ENCODE measurements at places on chromosomes 12 and 14.

DNA sequence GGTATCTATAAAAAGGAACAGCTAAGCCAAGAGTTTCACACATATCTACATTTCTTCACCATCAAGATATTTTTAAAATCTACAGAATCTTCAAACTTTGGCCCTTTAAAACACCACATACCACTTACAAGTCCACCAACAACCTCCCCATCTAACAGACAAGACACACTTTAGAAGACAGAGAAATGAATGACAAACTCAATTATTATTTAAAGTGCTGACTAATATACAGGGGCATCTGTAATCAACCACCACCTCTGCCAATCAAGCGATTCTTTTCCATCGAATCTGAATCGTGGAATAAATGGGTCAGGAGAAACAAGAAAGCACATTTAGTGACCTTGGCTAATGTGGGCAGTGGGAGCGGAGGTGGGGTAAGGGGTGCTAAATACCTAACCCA lies 7.7 kb downstream of the SETD3 start:
- DNase-seq, result no peak
- H3K4me1 ChIP-seq, result peaks cover 34% of the 10 kb centered on the region
- no peaks in the 10 kb centered on the region for H3K27me3 ChIP-seq
- no peaks in the 10 kb centered on the region for H3K36me3 ChIP-seq
- no peak overlapping the region for H3K27ac ChIP-seq

GRCh38 chr14:29627137-29627536 lies 300.5 kb downstream of the PRKD1 start:
- H3K27ac ChIP-seq, result no peak overlapping the region
- H3K27me3 ChIP-seq, result no peaks in the 10 kb centered on the region
- no peak overlapping the region for H3K4me3 ChIP-seq
- no peaks in the 10 kb centered on the region for H3K4me1 ChIP-seq
- no peak for DNase-seq

DNA sequence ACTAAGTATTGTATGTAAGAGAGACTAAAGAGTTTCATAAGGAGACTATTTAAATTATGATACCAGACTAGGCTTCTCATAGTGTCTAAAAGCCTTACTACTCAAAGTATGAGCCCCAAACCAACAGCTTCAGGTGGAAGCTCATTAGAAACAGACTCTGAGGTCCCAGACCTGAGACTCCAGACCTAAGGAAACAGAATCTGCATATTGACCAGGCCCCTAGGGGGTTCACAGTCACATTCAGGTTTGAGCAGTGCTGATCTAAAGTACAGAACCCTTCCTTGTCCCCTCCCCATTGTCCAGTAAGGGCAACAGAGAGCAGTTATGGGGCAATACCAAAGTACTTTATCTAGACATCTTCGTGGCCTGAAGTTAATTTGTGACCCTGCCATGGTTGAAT lies 87.7 kb downstream of the SSPN start:
- no peak overlapping the region for H3K27ac ChIP-seq
- no peak for DNase-seq
- no peak overlapping the region for H3K4me3 ChIP-seq
- no peaks in the 10 kb centered on the region for H3K36me3 ChIP-seq
- H3K4me1 ChIP-seq, result peaks cover 8% of the 10 kb centered on the region

GRCh38 chr12:66409195-66409871 lies 107.0 kb downstream of the HELB start:
- no peak overlapping the region for H3K27ac ChIP-seq
- peak; percentile 16 for DNase-seq
- H3K4me1 ChIP-seq, result no peaks in the 10 kb centered on the region
- H3K27me3 ChIP-seq, result peaks cover 10% of the 10 kb centered on the region
- no peak overlapping the region for H3K4me3 ChIP-seq

DNA sequence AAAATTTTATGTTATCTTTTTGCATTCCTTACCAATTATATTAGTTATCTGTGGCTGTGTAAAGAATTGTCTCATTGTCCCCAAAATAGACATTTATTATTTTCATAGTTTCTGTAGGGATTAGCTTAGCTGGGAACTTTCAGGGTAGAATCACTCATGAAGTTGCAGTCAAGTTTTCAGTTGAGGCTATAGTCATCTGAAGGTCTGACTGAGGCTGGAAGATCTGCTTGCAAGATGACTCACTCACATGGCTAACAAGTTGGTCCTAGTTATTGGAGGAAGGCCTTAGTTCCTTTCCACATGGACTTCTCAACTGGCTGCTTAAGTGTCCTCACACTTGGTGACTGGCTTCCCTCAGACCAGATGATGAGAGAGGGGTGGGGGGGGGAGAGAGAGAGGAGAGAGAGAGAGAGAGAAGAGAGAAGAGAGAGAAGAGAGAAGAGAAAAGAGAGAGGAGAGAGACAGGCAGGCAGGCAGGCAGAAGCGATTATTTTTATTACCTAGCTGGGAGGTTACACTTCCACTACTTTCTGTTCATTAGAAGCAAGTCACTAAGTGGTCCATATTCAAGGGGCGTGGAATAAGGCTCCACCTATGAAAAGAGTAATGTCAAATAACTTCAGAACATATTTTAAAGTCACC lies 6.4 kb downstream of the AP5M1 start:
- H3K36me3 ChIP-seq, result peaks cover 19% of the 10 kb centered on the region
- no peak for DNase-seq
- no peak overlapping the region for H3K4me3 ChIP-seq
- peaks cover 32% of the 10 kb centered on the region for H3K4me1 ChIP-seq
- H3K27me3 ChIP-seq, result no peaks in the 10 kb centered on the region

DNA sequence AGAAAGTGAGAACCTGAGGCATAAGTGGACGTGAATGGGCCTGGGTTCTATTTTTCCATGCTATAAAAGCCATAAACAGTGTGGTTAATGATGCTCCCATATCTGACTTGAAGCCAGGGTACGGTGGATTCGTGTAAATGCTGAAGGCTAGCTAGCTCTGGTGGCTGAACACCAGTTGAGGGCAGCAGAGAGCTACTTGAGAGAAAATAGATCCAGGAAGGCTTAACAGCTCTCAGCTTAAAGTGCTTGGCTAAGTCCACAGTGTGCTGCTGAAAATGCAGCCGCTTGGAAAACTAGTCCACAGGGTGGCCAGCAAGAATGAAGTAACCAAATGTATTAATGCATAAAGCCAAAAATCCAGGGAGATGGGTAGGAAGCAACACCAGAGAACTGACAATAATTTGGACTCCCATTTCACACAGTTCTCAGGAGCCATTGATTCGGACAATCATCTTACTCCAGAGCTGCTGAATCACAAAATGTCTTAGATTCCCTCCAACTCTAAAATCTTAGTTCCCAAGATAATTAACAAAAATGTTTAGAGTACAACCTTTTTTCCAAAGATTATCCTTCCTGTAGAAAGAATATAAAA lies 15.0 kb upstream of the FOXG1 start:
- H3K27ac ChIP-seq, result no peak overlapping the region
- H3K27me3 ChIP-seq, result peaks cover 36% of the 10 kb centered on the region
- no peak for DNase-seq
- no peaks in the 10 kb centered on the region for H3K4me1 ChIP-seq
- H3K36me3 ChIP-seq, result no peaks in the 10 kb centered on the region

GRCh38 chr12:53518381-53518780 lies 11.1 kb upstream of the NPFF start:
- peaks cover 17% of the 10 kb centered on the region for H3K36me3 ChIP-seq
- no peak overlapping the region for H3K4me3 ChIP-seq
- H3K4me1 ChIP-seq, result no peaks in the 10 kb centered on the region
- no peak overlapping the region for H3K27ac ChIP-seq
- no peak for DNase-seq

- H3K4me3 ChIP-seq, result no peak overlapping the region
- H3K27me3 ChIP-seq, result no peaks in the 10 kb centered on the region
- H3K36me3 ChIP-seq, result no peaks in the 10 kb centered on the region
- DNase-seq, result no peak
These were observed 302.3 kb upstream of the TMEM132C start for GRCh38 chr12:127964717-127965116.

- DNase-seq, result no peak
- H3K27me3 ChIP-seq, result no peaks in the 10 kb centered on the region
These were observed 46.6 kb downstream of the KIF26A start for GRCh38 chr14:104184911-104185499.

DNA sequence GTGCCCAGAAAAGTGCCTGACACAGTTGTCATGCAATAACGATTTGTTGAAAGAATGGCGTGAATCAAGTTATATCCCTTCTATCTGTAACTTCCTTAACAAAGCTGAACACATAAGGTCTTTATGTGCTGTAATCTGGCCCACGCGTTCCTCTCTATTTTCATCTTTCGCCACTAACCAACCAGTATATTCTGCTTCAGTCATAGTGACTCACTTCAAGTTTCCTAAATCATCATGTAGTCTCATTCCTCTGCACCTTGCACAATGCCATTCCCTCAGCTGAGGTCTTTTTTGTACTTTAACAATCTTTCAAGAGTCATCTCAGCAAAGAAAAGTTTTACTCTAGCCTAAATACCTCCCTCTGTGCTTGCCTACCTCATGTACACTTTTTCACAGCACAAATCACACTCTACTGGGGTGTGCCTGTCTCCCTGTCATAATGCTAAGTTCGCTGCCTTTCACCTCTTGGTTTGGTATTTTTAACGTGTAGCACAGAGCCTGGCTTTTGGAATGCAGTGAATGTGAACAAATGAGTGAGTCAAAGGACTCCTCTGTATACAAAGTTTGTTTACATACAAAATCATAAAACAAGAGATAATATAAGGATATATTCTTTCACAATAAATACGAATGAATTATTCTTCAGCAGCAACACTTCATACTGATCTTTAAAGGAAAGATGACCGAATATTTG lies 2.9 kb upstream of the CMAS start:
- no peak overlapping the region for H3K27ac ChIP-seq
- peaks cover 24% of the 10 kb centered on the region for H3K4me1 ChIP-seq
- no peaks in the 10 kb centered on the region for H3K36me3 ChIP-seq
- H3K4me3 ChIP-seq, result no peak overlapping the region
- H3K27me3 ChIP-seq, result no peaks in the 10 kb centered on the region

DNA sequence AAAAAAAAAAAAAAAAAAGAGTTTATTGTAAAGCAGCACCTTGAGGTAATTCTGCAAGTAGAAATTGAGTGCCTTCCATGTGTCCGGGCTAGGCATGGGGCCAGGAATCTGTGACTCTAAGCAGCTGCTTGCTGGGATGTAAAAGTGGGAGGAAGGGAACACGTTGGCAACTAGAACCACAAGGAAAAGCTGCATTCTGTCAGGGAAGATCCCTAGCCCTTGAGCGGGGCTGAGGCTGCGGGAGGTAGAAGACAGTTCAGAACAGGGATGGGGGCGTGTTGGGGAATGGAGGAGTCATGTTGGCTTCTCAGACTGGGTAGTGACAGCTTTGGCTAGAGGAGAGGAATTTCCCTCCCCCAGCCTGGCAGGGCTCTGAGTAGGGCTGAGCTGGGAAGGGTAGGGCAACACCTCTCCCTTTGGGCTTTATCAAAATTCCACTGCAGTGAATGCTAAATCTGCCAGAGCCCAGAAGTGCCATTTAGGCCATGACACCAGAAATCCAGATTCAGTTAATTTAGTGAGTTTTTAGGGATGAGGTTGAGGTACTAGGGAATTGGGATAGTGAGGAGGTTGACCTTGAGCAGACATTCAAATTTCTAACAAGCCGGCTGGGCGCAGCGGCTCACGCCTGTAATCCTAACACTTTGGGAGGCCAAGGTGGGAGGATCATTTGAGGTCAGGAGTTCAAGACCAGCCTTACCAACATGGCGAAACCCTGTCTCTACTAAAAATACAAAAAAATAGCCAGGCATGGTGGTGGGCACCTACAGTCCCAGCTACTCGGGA lies 3.4 kb upstream of the TRAFD1 start:
- peaks cover 17% of the 10 kb centered on the region for H3K4me1 ChIP-seq
- DNase-seq, result no peak
- no peak overlapping the region for H3K4me3 ChIP-seq
- H3K36me3 ChIP-seq, result peaks cover under 1% of the 10 kb centered on the region
- no peak overlapping the region for H3K27ac ChIP-seq

DNA sequence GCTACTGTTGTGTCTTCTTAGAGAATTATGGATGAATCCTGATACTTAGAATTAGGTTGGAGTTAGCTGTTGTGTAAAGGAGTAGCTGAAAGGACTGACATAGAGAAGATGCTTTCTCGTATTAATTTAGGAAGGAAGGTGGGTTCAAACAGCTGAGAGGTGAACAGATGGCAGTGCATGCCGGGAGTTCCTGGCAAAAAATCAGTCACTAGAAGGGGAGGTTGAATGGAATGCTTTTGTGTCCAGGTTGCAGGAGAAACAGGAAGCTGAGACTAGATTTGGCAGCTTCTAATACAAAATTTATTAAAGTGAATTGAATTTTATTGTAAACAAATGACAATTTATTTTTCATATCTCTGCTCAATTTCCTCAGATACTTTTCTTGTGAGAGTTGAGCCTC lies 70.8 kb downstream of the BTG1 start:
- H3K36me3 ChIP-seq, result peaks cover 17% of the 10 kb centered on the region
- no peak for DNase-seq
- no peak overlapping the region for H3K27ac ChIP-seq
- H3K4me3 ChIP-seq, result no peak overlapping the region
- no peaks in the 10 kb centered on the region for H3K27me3 ChIP-seq
